AML-193 (cell line): ENCODE measurements at places on chromosomes 7 and 10.

DNA sequence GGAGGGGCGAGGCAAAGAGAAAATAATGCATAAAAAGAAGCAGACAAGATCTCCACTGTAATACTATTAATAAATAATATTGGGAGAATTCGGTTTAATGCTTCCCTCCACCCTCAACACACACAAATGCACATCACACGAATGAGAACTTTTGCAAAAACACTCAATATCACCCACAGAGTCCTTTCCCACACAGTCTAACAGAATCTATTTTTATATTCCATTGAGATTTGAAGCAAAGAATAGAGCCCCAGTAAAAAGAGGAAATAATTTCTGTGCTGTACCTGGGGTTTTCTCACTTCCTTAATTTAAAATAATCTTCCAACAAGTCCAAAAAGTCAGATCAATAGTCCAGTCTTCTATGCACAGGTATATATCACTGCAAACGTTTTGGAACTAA lies 17.0 kb downstream of the PIK3AP1 start:
- peak; percentile 22 for DNase-seq

GRCh38 chr10:62231371-62231770 lies 37.3 kb downstream of the RTKN2 start:
- no peak for DNase-seq

- no peak for DNase-seq
Observed at GRCh38 chr7:159329818-159330378, 185.2 kb upstream of the VIPR2 start.

GRCh38 chr7:55965100-55965470 lies 700 bp downstream of the NIPSNAP2 start:
- DNase-seq, result peak; percentile 73

- peak; percentile 75 for DNase-seq
Observed at GRCh38 chr10:62742536-62743061, 61.9 kb upstream of the ADO start.
